Ammon's horn (tissue), 1 donor: ENCODE measurements at places on chromosomes 6 and 20.

DNA sequence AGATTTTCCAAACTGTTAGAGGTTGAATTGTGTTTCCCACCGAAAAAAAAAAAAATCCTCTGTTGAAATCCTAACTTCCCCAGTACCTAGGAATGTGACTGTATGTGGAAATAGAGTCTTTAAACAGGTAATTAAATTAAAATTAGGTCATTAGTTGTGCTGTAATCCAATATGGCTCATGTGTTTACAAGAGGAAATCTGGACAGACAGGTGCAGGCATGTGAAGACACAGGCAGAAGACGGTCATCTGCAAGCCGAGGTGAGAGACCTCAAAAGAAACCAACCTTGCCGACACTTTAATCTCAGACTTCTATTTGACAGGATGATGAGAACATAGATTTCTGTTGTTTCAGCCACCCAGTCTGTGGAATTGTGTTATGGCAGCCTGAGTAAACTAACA is 28.6 kb upstream of the EZR start:
- no peak for DNase-seq

DNA sequence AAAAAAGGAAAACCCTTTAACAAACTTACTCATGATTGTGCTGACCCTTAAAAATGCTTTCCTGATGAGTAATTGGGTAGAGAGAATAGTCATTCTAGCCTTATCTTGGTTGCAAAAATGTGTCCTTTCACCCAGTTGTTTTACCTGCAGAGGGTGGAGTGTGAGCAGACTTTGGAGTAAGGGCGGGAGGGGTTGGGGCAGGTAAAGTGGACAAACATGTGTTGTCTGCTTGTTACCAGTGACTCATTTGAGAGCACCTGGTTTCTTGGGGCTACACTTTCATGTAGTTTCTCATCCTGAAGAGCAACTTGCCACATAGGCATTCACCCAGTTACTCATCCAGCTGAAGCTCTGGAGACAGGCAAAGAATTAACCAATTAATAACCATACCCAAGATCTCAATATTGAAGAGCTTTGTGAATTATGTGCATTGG is 121.1 kb downstream of the TNFRSF21 start:
- DNase-seq, result no peak

GRCh38 chr20:24194143-24194542 is 205.6 kb upstream of the GGTLC1 start:
- DNase-seq, result no peak

DNA sequence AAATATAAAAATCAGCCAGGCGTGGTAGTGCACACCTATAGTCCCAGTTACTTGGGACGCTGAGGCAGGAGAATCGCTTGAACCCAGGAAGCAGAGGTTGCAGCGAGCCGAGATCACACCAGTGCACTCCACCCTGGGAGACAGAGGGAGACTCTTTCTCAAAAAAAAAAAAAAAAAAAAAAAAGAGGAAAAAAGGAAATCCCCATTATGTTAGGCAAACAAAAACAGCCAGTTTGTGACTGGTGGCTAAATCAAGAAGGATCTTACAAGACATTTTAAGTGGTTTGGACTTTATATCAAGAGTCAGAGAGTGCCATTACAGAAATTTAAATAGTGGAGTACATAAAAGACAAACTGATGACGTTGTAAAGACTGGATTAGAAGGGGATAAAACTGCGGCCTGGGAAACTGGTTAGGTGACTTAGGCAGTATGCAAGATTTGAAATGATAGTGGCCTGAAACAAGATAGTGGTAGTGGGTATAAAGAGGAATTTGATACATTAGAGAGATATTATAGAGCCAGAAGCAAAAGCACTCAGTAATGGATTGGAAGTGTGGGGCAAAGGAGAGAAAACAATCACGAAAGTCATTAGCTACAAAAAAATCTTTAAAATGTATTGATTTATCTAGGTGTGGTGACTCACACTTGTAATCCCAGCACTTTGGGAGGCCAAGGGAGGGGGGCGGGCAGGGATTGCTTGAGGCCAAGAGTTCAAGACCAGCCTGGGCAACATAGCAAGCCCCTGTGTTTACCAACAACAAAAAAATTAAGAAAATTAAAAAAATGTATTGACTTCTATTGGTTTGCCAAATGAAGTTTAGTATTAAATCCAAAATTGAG is 1.7 kb upstream of the MYO6 start:
- no peak for DNase-seq

DNA sequence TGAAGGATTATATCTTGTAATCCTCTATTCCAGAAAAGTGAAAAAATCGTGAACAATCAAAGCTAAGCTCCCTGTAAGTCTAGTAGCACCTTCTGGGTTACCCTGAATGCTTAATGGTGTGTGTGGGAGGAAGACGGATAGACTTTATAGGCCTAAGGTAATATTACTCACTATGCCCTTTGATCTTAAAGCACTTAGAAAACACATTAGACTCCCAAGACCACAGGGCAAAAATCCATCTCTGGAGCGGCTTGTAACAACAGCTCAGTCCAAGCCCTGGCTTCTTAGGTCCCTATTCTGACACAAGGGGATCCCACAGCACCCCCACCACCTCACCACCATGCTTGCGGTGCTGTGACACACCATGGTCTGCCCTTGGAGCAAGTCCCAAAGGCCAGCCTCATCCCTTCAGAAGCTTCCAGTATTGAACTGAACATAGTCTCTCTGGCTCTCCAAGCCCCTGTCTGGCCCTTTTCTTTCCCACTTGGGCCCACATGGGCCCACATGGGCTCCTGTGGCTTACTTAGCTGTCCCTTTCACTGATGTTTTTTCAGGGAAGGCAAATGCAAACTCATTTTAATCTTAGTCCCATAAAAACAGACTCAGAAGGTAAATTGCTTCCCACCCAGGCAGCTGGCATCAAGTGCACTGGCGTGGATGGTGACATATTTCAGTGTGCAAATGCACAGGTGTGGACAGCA is 28.3 kb downstream of the C6orf132 start:
- no peak for DNase-seq

DNA sequence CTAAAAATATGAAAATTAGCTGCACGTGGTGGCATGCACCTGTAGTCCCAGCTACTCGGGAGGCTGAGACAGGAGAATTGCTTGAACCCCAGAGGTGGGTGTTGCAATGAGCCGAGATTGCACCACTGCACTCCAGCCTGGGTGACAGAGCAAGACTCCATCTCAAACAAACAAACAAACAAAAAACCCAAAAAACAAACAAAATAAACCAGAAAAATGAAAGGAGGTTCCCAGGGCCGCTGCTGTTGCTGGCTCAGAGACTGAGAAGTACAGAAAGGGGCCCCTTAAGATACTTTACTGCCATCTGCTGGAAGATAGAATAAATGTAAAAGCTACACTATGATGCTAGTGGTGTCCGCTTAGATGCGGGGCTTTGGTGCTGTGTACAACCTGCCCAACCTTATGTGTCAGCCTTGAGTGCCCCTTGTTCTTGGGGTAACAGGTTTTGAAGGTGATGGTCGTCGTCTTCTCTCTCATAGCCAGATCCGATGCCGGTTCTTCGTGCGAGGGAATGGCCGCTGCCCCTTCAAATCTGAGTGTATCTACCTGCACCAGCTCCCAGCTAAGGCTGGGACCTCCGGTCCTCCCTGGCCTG is 2.8 kb upstream of the FANCE start:
- peak; percentile 80 for DNase-seq

- no peak for DNase-seq
Observed at GRCh38 chr20:3674447-3674846, 7.4 kb downstream of the ADAM33 start.

- DNase-seq, result no peak
Observed at GRCh38 chr6:130743175-130743574, 84.0 kb upstream of the SMLR1 start.

DNA sequence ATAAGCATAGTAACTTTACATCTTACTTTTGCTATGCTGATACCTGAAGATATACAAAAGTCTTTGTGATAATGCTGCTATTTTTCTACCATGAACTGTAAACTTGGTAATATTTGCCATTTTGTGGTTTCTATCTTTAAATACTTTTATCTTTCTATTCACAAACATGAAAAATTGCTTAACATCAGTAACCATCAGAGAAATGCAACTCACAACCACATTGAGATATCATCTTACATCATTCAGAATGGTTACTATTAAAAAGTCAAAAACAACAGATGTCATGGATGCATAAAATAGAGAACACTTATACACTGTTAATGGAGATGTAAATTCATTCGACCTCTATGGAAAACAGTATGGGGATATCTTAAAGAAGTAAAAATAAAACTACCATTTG is 112.0 kb downstream of the TRDN start:
- DNase-seq, result no peak

DNA sequence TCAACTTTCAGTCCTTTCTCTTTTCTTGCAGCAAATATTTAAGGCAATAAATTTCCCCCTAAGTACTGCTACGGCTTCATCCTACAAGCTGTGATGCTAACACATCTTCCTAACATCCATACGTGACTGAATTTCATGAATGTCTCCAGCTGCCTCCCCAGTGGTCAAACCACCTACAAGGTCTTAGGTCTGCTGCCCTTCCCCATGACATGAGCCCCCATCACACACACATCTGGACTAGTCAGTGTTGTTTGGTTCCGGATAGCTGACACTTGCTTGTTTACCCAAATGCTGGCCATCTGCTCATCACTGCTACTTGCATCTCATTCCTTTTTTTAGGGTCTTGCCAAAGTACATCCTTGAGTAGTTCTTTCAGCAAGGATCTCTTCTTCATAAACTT is 14.6 kb downstream of the RRBP1 start:
- no peak for DNase-seq

DNA sequence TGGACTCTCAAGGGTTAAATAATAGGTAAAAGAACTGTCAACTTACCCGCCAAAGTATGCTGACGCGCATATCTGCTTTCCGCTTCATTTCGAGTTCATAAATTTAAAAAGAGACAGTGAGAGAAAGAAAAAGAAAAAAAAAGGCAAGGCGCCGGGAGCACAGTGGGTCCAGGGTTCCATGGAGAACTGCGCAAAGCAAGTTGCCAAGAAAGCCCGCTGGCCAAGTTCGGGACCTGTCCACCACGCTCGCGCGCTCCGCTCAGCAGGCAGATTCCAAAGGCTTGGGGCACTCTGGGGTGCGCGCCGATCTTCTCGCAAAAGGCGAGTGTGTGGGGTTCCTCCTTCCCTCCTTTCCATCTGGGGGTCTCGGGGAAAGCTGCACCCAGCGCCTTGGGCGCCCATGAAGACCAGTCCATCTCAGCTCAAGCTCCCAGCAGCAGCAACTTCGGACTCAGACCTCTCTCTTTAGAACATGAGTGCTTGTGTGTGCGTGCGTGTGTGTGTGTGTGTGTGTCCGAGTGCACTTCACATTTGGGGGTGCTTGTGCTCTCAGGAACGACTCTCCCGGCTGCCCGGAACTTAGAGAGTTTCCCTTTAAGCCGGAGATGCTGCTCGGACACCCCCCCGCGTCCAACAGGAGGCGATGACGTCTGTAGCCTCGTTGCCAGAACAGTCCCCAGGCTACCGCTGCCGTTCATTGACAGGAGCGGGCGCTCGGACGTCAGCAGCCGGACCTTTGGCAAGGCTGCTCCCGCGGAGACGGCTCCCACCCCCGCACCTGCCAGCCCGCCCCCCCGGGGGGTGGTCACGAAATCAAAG is 180.0 kb downstream of the TBXT start:
- DNase-seq, result peak; percentile 74

DNA sequence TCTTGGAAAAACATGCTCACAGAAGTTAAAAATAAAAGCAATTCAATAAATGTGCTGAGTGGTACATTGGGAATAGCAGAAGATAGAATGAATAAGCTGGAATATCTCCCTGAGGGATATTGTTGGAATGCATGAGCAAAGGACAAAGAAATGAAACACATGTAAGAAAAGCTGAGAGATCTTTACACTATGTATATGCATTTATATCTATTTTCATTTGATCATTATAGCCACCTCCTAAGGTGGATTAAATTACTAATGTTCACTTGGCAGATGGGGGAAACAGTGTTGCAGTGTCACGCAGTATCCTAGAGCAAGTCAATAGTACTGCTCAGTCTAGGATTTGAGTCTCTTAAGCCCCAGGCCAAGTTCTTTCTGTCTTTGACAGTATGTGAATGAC is 542.0 kb upstream of the MARCKS start:
- DNase-seq, result no peak

DNA sequence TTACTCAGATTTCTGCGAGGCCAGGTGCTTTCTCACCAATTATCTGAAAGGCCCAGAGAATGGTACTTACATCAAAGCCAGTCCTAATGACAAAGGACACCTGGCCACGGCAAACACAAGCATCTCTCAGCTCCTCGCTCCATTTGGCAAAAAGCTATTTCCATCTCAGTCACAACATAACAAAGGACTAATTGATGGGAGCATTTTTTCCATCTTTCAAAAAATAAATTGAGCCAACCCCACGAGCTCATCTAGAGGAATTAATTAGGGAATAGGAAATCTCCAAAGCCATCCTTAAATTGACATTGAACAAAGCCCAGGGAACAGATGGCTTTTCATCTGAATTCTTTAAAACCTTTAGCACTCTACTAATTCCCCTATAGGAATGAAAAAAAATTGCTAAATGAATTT is 236.7 kb downstream of the HAO1 start:
- DNase-seq, result peak; percentile 10

DNA sequence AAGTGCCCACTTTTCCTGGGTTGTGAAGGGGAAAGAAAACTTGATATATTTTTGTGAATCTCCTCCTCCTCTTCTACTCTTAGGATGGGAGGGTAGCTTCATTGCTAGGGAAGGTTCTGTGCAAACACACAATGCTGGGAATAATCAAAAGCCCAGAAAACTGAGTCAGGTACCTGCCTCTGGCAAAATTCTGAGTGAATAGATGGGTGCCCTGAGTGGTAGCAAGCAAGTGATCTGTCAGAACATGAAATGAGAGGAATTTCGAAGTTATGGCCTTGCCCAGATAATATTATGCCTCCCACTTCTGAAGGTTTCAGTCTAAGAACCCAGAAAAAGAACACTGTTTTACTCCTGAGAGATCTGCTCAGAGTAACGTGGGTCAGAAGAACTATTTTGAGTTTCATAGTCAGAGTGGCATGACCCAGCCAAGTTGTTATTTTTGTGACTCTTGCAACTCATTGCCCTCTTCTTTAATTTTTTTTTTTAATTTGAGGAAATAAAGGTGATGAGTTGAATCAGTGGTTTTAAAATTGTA is 158.3 kb downstream of the BMP2 start:
- no peak for DNase-seq

DNA sequence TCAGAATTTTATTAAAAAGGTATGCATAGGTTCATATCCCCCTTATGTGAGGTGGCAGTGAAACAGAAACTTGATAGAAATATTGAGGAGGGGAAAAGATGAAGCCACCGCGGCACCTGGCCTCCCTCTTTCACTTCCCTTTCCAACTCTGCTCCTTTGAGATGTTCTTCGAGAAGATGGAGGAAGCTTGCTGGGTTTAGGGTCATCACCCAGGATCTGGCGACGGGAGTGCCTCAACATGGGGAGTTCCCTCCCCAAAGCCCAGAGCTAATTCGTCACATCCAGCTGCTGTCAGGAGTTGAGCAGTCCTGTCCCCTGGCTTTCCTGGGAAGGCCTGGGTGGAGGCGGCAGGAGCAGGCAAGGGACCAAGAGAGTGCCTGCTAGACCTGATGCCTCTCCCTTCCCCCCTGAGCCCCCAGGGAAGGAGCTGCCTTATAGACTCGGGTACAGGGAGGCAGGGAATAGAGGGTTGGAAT is 29.1 kb downstream of the RREB1 start:
- DNase-seq, result no peak
